ENCODE measurements at places on chromosomes 6 and 20.
A peak's percentile ranks its signal among the peaks of the same experiment; 100 is the strongest.

DNA sequence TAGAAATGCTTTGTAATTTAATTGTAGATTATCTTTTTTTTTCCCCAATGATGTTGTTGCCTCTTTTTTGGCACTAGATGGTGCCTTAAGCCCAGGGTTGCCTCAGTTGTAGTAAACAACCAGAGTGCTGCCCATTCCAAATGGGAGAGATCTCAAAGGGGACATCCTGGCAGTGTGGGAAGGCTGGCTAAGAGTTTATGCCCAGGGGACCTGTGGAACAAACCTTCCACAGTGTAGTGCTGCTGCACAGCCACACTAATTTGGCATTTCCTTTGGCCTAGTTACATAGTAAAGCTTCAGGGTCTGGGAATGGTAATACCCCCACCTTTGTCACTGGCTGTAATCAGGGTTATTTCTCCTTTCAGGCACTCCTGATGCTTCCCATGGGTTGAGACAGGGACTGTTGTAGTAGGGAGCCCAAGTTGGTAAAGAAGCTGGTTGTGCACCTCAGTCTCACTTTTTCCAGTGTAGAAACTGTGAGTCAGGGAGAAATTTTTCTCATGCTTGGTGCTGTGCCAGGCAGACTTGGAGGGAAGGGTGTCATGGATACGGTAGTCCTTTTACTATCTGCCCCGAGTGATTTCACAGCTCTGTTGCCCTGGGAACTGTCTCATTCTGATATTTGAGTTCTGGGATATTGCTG is 177.8 kb upstream of the ECI2 start:
- ATAC-seq, result no peak

- peak; percentile 59 for ATAC-seq
These were observed 102.2 kb downstream of the DCDC2 start for GRCh38 chr6:24255676-24256075.

DNA sequence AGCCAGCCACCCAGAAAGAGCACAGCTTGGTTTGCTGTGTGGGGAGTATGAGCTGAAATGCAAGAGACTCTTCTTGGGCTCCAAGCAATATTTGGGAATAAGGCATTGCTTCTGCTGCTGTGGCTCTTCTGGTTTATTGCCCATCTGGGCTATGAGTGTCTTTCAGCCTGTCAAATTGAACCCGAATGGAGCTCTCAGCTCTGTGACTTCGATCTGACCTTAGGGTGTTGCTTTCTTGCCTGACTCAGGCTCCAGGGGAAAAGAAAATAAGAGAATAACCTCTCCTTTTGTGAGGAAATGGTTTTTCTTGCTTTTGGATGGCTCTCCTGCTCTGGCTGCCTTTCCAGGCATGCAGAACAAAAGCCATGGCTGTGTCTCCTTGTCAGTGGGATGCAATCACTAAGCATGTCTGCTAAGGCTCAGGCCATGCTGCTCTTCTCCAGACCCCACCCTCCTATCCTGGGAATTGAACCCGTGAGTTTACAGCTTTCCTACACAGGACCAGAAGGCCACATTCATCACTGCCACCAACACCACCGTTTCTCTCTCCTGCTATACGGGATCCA is 169.4 kb upstream of the JAG1 start:
- ATAC-seq, result no peak

DNA sequence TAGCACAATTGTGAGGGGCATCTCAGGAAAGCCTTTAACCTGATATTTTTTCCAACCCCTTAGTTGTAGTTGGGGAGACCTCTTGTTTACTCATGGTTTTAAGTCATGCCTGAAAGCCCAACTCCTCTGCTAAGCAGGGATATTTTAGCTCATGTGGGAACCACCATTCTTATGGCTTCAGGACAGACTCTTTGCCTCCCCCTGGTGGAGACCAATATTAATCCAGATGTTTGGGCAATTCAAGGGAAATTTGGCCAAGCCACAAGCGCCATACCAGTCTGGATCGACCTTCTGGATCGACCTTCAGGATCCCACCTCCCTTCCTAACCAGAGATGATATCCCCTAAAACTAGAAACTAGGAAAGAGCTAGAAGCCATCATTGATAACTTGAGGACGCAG is 211.2 kb downstream of the C6orf118 start:
- no peak for ATAC-seq

DNA sequence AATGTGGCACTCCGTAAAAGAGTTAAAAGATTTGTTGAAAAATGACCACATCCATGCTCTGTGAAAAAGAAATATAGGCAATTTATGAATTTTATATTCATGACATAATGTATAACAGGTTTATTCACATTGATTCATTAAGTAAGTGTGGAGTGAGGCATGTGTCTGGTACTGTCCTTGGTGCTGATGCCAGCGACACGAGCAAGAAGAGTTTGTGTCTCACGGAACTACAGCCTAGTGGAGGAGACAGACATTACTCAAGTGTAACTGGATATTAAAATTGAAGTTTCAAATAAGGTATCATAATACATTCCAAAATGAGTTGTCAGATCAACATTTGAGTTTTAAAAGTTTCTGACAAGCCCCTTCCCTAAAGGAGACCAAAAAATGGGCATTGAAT is 158.2 kb upstream of the PRND start:
- ATAC-seq, result peak; percentile 47

- no peak for ATAC-seq
These were observed 2.1 kb downstream of the SLC17A4 start for GRCh38 chr6:25756382-25757363.

DNA sequence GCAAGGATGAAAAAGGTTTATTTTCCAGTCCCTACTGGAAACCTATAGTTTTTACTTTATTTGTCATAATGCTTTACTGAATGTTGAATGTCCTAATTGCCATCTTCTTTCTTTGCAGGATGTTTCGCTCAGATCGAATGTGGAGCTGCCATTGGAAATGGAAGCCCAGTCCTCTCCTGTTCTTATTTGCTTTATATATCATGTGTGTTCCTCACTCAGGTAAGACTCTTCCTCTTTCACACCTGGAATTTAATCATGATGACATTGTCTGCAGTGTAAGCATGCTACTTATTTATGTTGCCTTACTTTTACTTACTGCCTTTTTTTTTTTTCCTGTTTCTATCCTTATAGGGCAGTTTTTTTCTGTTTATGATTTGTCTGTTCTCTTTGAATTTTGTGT is 7.6 kb downstream of the ADGRG6 start:
- no peak for ATAC-seq

- ATAC-seq, result no peak
These were observed 167.2 kb upstream of the MAP3K7 start for GRCh38 chr6:90753820-90754643.

- no peak for ATAC-seq
These were observed 9.3 kb upstream of the RNGTT start for GRCh38 chr6:88972504-88973423.

All from stimulated activated memory B cell treated with anti-CD40 and anti-IgM and Interleukin-4, amounts not matched to agents 10 μg/mL and 1 μg/mL and 100 μg/mL, for 72 hours (primary cell).